ENCODE measurements at places on chromosomes 3 and 15.

GRCh38 chr3:112293368-112294321 lies at the start of gene SLC9C1:
TSS of gene SLC9C1 (minus strand) at chr3:112294216. CDS start at chr3:112286791, 7,425 bp downstream.
- DNase-seq = peak; percentile 8

- DNase-seq = no peak
Observed at GRCh38 chr3:13139471-13140065, 66.3 kb upstream of the IQSEC1 start.

DNA sequence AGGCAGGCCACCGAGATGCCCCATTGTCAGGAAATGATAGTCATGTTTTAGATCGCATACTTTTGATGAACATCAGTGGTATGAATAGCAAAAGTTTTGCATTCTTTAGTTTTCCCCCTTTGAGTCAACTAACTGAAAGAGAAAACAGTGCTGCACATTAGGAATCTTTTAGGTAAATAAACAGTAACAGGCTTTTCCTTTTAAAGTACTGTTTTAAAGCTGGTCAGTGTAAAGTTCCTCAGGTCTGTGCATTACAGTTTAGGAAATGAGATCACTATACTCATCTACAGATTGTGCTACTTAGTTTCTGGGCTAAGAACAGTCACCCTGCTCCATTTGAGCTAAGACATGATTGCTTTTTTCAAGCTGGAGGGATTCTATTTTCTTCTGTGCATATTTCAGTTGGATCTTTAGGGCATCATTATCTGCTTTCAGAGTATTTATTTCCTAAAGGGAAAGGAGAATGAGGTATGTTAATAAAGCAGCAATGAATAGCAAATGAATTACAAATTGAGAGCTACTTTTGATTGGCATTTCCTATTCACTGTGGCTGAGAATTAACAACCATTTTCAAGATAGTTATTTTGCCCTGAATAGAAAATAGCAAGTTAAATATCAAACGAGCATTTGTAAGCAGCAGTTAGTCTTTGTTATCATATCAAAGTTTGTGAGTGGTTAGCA lies 36.5 kb downstream of the FAM98B start:
- DNase-seq = no peak

GRCh38 chr3:11120091-11120805 lies 34.0 kb upstream of the HRH1 start:
- no peak for DNase-seq

DNA sequence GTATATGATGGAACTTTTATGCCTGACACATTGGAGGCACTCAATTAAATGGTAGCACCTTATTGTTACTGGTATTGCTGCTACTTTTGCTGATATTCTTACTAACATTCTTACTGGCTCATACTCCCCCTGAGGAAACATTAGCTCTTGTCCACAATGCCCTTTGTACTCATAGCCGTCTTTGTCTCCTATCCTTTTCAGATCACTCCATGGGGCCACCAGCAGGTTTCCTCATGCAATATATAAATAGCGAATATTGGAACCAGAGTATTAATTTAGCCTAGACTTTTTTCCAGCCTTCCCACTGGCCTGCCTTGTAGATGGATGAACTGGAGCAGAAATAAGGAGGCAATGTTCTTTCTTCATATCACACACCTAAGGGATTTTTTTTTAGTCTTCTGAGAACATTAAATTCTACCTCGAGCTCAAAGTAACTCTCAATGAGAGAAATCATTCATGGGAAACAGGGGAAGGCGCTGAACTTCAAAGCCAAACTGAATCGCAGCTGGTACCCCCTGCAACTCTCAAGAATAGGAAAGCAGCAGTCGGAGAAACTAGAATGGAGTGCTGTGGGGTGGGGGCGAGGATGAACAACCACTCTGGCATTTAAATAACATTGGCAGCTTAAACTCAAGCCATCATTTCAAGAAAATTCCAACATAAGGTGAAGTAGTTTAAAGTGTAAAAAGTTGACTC lies 300.3 kb downstream of the TAFA4 start:
- no peak for DNase-seq

DNA sequence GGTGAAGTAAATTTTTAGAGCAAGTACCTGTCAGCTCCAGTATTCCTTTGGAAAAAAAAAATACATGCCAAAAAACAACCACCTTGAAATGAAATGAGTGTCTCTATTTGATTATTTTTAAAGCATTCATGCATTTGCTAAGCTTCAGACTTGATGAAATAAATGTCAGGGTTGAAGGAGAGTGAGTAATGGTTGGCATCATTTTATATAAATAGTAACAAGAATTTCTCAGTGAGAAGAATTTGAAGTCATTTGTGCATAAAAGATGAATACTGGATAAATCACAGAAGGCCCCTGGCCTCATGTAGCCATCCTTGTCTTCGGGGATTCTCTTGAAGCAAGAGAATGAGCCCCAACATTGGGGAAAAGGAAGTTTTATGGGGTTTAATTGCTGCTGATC lies 318.4 kb downstream of the LPP start:
- DNase-seq = no peak

GRCh38 chr15:69451951-69452691 lies 497 bp upstream of the RPLP1 start:
- DNase-seq = no peak

DNA sequence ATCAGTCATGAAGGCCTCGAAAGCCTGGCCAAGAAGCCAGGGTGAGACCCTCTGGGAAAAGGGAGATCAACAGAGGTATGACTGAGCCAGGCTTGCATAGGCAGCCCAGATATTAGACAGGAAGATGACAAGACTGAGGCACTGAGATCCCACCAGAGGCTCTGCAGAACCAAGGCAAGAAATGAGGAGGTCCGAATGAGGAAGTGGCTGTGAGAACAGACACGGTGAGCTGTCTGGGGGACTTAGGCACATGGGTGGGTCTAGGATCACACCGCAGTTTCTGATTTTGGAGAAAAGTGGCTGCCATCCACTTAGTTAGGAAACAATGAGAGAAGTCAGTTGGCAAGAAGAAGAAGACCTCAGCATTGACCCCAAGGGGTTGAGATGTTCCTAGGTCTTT lies 31.5 kb upstream of the PRSS50 start:
- DNase-seq = no peak

DNA sequence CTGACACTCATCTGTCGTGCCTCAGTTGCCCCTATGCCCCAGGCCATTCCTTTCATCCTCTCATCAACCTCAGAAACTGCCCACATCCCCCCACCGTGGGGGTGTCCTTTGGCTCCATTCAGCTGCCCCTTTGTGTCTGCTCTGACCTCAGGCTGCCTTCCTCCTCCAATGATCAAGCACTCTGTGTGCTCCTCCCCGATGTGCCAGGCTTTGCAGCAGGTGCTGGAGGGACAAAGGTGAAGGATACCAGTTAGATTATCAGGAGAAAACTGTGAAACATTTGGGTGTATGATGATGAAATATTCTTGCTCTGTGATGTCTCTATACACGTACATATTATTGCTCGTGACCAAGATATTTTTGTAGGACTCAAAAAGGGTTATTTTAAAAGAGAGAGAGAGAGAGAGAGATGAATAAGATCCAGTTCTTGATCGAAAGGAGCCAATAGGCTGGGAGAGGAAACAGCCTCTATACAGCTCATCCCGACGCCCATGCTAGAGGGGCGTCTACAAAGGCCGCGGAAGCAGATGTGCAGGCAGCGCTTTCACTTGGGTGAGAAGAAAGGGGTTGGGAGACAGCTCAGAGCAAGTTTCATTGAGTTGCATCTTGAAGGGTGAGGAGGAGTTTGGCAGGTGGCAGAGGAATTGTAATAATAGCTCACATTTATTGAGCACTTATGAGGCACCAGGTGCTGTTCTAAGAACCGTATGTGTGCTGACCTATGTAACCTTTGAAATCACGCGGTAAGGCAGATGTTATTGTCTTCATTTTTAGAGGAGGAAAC lies 28.3 kb upstream of the ADCY5 start:
- DNase-seq = no peak

GRCh38 chr3:160885791-160886286 lies 129.8 kb downstream of the PPM1L start:
- DNase-seq = no peak

DNA sequence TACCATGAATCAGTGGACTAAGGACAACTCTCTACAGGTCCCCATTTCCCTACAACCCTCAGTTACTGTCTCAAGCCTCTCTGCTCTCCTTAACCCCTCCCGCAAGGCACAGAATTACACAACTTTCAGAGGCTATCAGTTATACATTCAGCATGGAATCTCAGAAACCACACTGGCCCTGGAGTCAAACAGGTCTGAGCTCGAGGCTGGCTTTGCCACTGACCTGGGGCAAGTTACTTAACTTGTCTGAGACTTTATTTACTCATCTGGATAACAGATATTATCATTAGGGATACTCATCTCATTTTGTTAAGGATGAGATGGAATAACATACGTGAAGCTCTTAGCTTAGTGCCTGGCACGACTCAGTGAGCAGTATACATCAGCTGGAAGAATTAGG lies 95.2 kb downstream of the WDR76 start:
- no peak for DNase-seq

DNA sequence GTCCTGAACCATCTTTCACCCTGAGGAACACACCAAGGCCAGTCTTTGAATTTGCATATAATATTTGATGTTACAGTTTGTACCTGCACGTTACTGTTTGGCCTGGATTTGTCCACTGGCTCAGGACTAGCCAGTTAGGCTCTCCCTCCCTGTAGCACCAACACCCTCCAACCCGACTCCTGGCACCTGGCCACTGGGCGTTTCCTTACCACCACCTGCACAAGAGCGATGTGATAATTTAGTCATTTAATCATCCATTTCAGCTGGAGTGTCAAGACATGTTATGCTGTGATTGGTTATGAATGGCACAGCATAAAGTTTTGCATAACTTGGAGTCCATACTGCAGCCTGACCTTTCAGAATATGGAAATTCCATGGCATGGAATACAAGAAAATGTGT lies 242.4 kb downstream of the KCNMB2 start:
- DNase-seq = no peak

DNA sequence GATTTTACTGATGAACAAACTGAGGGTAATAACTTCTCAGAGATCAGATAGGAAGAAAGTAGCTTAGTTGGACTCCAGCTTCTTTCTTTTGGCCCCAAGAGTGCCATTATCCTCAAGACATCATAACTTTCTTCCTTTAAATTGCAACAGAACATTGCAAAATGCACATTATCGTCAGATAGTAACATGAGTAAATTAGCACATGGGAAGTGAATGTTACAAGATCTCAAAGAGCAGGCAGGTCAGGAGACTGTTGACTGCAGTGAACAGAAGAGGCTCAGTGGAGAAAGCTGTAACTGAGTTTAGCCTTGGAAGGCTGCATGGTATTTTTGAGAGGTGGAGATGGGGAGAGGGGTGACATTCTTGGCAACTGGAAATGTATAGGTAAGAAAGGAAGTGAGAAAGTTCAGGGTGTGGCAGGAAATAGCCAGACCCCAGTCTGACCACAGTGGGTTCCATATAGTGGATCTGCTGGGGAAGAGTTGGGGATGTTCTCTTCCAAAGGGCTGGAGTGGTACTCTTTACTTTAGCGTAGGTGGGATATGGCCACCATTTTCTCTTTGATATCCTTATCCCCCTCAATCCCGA lies 307.7 kb downstream of the RPLP1 start:
- DNase-seq = no peak

DNA sequence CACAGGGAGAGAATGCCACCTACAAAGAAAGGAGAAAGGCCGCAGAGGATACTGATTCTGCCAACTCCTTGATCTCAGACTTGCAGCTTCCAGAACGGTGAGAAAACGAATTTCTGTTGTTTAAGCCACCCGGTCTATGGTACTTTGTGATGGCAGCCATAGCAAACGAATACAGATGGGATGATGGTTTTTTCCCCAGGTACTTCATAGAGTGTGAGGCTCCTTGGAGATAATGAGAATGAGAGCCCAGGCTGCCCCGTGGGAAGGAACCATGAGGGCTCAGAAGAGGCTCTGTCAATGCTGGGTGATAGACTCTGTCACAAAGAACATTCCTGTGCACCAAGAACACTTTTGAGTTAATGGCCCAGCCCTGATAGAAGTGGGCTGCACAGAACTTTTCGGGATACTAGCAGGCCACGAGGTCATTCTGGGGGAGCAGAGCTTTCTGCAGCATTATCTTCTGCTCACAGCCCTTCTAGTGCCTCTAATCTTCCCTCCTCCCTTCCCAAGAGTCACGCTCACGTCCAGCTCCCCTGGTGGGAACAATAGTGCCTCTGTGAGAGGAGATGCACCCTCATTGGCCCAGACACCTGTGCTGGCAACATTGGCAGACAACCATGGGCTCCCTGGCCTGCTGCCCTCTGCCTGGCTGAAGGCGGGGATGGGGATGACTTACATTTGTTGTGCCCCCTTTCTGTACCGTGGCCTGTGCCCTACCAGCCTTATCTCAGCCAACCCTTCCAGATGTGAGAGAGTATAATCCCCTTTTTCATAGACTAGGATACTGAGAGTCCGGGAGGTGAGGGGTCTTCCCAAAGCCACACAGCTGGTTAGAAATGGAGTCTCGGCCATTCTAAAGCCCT lies 5.2 kb upstream of the RLBP1 start:
- DNase-seq = no peak

DNA sequence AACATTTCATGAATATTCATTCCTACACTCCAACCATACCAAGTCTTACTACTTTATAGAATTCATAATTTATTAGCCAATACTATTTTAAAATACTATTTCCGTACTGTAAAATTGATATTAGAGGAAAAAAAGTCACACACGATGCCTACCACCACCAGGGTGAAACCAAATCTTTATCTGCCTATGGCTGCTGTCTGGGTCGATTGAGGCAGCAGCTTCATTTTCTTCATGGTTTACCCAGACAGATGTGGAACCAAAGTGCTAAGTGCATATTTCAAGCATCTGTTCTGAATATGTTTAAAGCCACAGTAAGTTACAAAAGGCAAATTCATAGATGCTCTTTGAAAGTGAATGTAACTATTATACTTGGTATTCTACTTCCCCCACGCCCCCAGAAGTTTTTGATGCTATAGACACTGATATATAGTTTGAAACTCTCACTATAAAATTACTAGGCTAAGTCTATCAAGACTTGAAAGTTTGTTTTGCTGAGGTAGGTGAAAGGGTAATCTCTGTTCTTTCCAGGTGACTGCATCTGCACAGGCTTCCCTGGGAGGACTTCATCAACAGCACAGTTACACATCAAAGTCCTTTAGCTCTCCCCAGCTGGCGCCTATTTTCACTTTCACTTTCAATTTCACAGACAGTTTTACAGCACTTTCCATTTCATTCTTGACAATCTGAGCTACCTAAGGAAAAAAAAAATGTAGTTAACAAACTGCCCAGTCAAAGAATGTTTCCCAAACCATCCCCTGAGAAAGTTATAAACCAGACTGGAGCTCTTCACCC lies 113.9 kb downstream of the POLQ start:
- DNase-seq = peak; percentile 20

GRCh38 chr15:76846782-76847181 lies 58.4 kb downstream of the SCAPER start:
- DNase-seq = no peak

DNA sequence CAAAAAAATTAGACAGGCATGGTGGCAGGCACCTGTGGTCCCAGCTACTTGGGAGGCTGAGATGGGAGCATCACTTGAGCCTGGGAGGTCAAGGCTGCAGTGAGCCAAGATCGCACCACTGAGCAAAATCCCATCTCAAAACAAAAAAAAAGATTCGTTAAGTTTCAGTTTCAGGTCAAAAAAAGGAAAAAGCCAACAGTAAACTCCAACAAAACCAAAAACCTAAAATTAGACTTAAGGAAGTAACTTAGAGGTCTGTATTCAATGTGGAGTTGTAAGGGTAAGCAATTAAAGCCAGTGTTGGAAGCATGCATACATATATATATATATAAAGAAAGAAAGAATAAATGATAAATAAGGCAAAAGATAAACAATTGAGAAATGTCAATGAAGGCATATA lies 11.8 kb downstream of the KPNA1 start:
- no peak for DNase-seq

- no peak for DNase-seq
Observed at GRCh38 chr3:195103623-195104022, 167.3 kb downstream of the XXYLT1 start.
